ENCODE measurements at places on chromosomes 12 and 14.

DNA sequence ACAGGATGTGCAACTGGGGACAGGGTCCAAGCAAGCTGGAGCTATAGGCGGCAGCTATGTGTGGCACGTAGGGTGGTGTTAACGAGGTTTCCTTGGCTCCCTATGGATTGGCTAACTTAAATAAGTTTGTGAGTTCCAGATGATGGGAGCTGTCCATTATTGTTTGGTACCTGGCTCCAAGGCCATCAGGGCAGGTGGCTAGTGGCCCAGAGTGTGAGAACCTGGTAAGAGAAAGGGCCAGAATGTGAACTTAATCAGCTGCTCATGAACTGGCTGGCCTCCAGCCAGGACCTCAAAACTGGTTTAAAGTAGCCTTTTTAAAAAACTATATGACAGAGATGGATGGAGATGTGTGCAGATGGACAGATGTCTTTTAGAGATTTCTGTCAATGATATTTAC, 1.5 kb upstream of the BDKRB2 start:
- DNase-seq, result no peak

GRCh38 chr14:88545256-88545655, 9.6 kb downstream of the PTPN21 start:
- DNase-seq, result no peak

DNA sequence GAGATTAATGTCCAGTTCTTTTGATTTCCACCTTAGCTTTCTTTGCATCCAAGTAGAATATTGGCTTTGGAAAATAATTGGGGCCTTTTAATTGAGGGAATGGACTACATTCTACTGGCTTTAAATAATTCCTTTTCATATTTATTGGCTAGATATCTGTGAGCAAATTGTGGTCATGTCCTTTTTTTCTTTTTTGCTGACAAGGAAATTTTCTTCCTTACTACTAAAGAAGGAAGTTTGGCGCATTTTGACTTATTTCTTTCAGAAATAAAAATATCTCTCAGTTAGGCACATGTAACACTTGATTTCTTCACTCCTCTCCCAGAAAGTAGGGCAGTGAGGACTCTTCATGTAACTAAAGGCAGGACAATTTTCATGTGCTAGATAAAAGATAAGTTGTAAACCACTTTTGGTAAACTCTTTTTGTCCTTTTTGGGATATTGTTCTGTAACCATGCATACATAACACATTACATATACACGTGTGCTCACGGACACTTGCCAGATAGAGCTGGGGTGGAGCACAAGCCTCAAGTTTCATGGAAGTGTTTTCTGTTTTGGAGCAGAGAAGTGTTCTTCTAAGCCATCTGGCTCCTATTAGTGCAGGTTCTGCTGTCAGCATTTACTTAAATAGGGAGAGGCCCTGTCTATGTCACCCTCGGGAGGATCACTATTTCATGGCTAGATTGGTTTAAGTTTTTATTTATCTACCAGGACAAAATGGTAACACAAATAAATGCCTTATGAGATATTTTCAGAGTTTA, 85.1 kb upstream of the LRIG3 start:
- DNase-seq, result no peak

- DNase-seq, result no peak
Observed at GRCh38 chr14:72643317-72643801, 250.5 kb downstream of the DPF3 start.

DNA sequence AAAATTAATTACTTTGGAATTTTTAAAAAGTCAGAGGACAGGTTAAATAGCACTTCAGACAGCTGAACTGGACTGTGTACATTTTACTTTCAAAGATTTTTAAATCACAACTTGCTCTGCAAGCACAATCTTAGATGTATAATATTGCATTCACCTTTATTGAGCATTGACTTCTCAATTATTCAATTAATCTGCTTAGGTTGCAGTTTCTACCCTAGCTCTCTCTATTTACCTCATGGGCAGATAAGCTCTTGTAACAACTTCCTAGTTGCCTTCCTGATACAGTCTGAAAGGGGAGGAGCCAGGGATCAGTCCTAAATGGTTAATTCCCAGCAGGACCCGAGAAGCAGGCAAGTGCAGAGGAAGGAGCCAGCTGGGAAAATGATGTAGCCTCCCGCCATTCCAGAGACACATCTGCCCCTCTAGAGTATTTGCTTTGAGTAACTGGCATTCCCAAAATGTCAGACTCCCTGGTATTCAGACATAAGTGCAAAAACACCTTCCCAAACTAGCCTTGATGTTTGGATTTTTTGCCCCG, 302.8 kb downstream of the GALC start:
- DNase-seq, result no peak

DNA sequence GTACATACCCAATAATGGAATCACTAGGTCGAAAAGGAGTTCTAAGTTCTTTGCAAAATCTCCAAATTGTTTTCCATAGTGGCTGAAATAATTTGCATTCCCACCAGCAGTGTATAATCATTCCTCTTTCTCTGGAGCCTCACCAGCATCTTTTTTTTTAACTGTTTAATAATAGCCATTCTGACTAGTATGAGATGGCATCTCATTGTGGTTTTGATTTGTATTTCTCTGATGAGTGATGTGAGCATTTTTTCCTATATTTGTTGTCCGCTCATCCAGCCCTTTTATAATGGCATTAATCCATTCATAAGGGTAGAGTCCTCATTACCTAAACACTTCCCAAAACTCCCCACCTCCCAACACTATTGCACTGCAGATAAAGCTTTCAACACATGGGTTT, 278.3 kb downstream of the SEC23A start:
- DNase-seq, result no peak

GRCh38 chr12:62436164-62436503, 30.5 kb upstream of the MON2 start:
- no peak for DNase-seq

DNA sequence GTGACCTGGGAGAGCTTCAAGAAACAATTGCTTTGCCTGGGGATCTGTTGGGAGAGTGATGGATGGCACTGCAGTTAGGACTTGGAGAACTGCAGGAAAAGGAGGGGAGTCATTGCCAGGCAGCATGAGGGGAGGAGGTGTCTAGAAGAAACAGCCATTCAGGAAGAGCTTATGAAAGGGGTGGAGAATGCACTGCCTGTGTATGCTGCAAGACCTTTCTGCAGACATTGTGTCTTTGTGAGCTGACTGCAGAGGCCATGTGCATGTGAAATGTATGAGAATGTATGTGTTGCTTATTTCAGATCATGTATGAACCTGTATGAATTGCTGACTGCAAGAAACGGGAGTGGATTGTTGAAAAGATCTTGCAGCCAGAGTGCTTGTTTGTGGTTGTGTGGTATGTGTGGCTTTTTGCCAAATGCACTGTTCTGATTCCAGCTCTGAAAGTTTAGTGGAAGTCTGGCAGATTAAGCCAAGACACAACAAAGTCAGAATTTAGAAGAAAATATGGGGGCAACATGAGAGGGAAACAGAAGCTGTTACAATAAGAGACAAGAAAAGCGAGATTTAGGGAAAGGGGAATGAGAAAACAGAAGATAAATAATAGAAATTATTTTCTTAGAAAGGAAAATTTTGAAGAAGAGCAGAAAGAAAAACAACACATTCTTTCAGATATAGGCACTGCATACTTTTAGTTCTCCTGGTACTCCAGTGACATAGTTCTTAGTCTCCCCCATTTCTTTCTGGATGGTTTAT, 9.8 kb upstream of the RIMKLB start:
- DNase-seq, result peak; percentile 86

GRCh38 chr14:23941230-23941629, 12.3 kb upstream of the DHRS4 start:
- DNase-seq, result no peak

GRCh38 chr14:103045371-103045869, 11.9 kb downstream of the CDC42BPB start:
- no peak for DNase-seq

- no peak for DNase-seq
Observed at GRCh38 chr14:51228890-51229289, 11.2 kb upstream of the TMX1 start.

GRCh38 chr12:8746046-8746445, 48.3 kb downstream of the RIMKLB start:
- DNase-seq, result no peak

DNA sequence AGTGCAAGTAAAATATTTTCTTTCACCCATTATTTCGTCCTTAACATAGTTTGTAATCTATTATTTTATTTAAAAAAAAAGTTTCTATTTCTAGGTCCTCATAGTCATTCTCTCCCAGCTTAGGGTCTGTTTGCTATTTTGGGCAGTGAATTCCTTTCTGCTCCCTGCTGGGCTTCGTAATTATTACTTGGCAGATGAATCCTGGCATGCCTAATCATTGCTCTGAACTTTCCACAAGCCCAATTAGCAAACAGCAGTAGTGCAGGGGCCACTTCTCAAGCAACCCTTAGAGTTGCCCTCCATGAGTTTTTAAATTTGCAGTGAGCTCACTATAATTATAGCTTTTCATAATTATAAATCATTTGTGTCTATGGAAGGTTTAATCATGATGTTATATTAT, 1378.3 kb upstream of the SEL1L start:
- no peak for DNase-seq

GRCh38 chr14:55769877-55770276, 189.9 kb downstream of the KTN1 start:
- DNase-seq, result no peak

DNA sequence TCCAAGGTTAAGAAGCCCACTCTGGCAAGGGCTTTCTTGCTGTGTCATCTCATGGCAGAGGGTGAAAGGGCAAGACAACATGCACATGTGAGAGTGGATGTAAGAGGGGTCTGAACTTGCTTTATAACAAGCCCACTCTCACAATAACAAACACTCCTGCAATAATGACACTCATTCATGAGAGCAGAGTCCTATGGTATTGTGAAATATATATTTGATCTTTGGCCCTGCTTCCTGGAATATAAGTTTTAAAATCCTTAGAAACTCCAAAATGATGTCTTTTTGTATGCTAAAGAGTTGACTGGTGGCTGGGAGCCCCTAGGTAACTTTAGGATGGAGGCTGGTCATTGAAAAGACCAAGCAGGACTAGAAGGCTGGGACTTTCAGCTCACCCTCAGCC, 51.8 kb downstream of the TSPAN8 start:
- DNase-seq, result no peak

- no peak for DNase-seq
Observed at GRCh38 chr12:101485021-101485420, 9.9 kb downstream of the SPIC start.

GRCh38 chr12:52243259-52243855, 10.3 kb downstream of the KRT7 start:
- DNase-seq, result no peak

- no peak for DNase-seq
Observed at GRCh38 chr12:93530358-93530757, 42.1 kb upstream of the SOCS2 start.

DNA sequence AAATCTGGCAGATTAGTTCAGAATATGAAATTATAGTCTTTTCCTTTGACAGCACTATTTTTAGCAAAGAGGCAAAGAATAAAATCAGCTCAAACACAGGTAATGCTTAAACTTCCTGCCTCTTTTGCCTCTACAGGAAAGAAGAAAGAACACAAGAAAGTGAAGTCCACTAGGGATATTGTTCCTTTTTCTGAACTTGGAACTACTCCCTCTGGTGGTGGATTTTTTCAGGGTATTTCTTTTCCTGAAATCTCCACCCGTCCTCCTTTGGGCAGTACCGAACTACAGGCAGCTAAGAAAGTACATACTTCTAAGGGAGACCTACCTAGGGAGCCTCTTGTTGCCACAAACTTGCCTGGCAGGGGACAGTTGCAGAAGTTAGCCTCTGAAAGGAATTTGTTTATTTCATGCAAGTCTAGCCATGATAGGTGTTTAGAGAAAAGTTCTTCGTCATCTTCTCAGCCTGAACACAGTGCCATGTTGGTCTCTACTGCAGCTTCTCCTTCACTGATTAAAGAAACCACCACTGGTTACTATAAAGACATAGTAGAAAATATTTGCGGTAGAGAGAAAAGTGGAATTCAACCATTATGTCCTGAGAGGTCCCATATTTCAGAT, 17.4 kb downstream of the TMPO start:
- peak; percentile 21 for DNase-seq

DNA sequence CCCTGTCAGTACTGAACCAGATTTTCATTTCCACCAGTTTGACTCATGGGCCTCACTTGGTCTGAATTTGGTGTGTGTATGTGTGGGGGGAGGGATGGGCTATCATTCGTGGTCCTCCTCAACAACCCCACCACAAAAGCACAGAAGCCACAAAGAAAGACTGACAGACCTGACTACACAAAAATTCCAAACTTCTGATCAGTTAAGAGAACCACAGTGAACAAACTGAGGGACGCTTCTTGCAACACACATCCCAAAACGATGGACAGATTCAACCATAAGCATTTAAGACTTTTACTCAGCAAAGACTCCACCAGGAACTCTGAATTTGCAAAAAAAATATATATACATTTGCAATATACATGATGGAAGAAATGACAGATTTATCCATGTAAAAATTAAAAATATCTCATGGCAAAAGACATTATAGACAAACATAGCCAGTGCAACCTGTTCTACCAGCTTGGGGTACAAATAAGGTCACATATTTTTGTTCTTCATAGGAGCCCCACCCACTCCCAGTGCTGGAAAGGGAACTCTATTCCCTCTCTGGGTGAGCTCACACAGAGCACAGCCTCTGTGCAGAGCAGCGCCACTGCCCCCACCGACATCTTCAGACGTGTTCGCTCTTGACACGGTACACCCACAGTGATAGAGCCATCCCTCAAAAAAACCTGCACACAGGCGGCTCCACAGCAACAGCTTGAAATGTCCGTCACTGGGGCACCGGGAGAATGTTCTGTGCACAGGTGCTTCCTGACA, 49.7 kb downstream of the JAG2 start:
- DNase-seq, result no peak

DNA sequence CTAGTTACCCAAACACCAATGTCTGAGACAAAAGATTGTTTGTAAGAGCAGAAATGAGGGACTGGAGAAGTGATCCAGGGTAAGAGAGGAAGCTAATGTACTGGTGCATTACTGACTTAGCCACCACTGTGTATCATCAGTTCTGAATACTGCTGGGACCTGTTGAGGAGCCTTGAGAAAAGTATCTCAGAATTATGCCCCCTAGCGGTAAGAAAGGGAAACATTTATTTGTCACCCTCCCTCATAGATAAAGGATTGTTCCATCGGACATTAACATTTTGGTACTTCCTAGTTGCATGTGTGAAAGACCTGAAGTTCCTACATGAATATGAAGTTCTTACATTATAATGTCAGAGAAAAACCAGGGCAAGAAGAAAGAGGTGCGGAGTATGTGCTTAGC, 612.5 kb downstream of the FSCB start:
- no peak for DNase-seq

DNA sequence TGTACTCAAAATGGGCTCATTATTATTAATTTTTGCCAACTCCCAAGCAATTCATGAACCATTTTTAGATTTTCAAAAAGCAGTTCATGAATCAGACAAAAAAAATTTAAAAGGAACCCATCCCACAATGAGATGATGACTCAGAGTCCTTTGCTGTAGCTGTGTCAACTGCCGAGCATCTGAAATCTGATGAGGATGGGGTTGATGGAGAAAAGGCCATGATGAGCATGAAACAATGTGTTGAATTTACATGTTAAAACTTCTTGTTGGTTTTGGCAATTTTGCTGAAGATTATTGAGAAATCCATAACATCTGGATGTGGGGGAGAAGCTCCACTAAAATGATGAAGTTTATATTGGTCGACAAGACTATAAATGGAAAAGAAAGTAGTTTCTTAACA, 378.0 kb downstream of the FOXG1 start:
- no peak for DNase-seq

- no peak for DNase-seq
Observed at GRCh38 chr14:95722525-95723190, 8.7 kb upstream of the TCL1A start.

- DNase-seq, result no peak
Observed at GRCh38 chr12:14366209-14367039, 942 bp downstream of the ATF7IP start.

- no peak for DNase-seq
Observed at GRCh38 chr14:66117600-66117999, 368.6 kb upstream of the CCDC196 start.
